ENCODE measurements at places on chromosomes 11 and 22.

DNA sequence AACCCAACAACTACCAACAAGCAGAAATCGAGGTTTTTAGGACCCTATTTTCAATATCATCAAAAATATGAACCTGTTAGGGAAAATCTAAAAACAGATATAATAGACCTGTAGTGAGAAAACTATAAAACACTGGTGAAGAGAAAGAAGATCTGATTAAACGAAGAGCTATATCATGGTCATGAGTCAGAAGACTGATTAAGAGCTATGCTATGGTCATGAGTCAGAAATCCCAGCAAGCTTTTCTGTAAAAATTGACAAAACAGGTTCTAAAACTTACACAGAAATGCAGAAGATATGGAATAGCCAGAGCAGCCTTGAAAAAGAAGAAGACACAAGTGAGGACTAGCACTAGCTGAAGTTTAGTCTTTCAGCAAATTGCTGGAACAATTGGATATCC lies 345.0 kb downstream of the TBC1D22A start:
- DNase-seq = no peak

DNA sequence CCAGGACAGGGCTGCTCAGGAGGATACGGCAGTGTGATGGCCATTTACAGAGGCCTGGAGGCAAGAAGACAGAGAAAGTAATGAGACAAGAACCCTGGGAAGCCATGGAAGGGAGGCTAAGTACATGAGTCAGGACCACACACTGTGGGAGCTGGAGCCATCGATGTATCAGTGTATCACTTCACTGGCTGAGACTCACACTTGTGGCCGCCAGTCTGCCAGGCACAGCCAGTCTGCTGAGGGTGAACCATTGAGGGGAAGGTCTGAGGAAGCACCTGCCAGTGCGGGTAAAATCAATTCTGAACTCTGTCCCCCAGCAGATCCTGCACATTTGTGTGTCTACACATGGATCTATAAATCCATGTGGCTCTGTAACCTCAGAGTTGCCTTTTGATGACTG lies 195.6 kb downstream of the GRIK4 start:
- DNase-seq = no peak

- DNase-seq = peak; percentile 39
These were observed 104.3 kb downstream of the GAB2 start for GRCh38 chr11:78313181-78313795.

GRCh38 chr11:45319077-45319476 lies 32.9 kb upstream of the SYT13 start:
- no peak for DNase-seq

DNA sequence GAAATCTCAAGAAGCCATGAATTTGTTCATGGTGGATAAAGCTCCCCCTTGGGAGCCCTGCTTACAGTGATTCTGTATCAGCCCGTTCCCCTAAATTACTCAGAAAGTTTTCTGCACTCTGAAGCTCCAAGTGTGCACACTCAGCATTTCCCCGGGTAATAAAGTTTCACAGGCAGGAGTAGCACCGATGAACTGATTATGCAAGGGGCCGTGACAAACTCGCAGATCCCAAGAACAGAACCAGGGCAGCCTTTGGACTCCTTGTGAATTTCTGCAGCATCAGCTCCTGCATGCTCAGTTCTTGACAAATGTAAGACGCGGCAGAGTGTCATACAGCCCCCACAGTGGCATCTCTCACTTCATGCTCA lies 73.5 kb downstream of the COMMD9 start:
- DNase-seq = no peak

GRCh38 chr11:88353835-88354496 lies 16.4 kb upstream of the CTSC start:
- no peak for DNase-seq

GRCh38 chr22:41524251-41524661 lies 20.0 kb downstream of the POLR3H start:
- no peak for DNase-seq

- no peak for DNase-seq
These were observed 82.2 kb downstream of the FAM83F start for GRCh38 chr22:40076702-40077645.

- no peak for DNase-seq
These were observed 7.4 kb upstream of the RCE1 start for GRCh38 chr11:66835768-66836405.

- no peak for DNase-seq
These were observed 552.8 kb upstream of the CCDC179 start for GRCh38 chr11:23413057-23413456.

- no peak for DNase-seq
These were observed 371.1 kb upstream of the SYN3 start for GRCh38 chr22:33429281-33429680.

- DNase-seq = no peak
These were observed 20.0 kb downstream of the PPFIA1 start for GRCh38 chr11:70290361-70291065.

DNA sequence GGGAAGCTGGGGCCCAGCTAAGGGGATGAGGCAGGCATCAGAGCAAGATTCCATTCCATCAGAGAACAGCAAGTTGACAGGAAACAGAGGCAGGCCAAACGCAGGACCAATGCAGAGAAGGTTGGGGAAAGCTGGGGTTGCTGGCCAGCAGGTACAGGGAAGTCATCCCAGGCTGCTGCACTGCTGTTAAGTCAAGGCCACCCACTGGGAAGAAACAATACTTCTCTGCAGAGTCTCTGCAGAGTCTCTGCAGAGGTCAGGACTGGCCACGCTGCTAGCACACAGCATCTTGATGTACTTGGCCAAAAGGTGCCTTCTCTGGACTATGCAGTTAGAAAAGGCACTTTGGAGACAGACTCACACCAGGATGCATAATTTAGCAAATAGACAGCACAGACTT lies 68.5 kb upstream of the CSNK2A3 start:
- no peak for DNase-seq

- DNase-seq = peak; percentile 75
These were observed 7.5 kb downstream of the P2RX3 start for GRCh38 chr11:57345555-57346211.

GRCh38 chr11:96147906-96148486 lies 195.0 kb downstream of the MAML2 start:
- no peak for DNase-seq

DNA sequence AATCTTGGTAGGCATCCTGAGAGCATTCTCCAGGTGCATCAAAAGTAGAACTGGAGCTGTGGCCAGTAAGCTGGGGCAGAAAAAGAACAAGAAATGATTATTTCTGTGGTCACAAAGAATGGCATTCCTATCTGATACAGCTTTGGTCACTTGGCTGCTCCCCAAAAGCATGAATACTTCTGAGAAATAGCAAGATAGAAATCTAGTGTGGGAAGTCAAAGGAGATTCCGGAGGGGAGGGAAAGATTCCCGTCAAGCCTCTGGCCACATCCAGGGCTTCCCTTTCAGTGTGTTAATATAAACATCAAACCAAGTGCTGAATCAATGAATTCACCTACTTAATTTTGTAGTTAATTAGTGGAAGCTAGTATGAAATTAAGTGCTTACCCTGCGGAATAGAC lies 1185.4 kb downstream of the LRRC4C start:
- no peak for DNase-seq

DNA sequence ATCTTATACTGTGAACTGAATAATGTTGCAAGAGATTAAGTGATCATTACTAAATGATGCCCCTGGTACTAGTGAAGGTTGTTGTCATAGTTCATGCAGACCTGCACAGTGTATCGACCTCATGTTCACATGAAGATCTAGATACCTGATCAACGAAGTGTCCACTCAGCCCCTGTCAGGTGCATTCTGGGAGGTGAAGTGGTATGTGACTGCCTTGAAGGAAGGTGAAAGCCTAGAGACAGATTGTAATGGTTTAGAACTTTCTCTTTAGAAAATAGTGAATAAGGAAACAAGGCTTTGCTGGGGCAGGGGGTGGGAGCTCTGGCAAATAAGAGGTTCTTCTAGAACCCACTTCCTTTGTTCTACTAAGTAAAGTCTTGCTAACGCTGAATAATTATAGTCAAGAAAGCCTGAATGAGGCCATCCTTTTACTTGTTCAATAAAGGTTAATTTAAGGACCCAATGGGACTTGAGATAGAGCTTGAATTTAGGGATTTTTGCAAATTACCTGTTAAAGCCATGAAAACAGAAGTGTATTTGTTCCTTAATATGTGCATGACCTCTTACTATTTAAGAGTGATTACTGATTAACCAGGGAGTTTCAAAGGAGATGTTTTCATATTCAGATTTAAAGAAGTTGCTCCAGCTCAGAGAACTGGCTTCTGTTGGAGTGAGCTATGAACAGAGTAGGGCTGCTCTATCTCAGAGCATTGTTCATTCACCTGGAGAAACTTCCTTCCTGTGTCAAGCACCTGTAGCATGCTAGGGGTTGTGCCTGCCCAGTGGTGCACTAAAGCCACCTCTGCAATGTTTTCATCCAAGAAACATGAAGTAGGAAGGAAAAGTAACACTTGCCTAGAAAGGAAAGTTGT lies 45.3 kb downstream of the C22orf31 start:
- DNase-seq = no peak

GRCh38 chr22:38177044-38177443 lies 4.6 kb downstream of the PLA2G6 start:
- DNase-seq = no peak

- peak; percentile 29 for DNase-seq
These were observed 69.7 kb upstream of the BMAL1 start for GRCh38 chr11:13207665-13208594.

GRCh38 chr22:38504731-38505540 lies 1.2 kb downstream of the DDX17 start:
- peak; percentile 4 for DNase-seq

GRCh38 chr22:48207919-48208535 lies 1445.6 kb downstream of the TBC1D22A start:
- no peak for DNase-seq

DNA sequence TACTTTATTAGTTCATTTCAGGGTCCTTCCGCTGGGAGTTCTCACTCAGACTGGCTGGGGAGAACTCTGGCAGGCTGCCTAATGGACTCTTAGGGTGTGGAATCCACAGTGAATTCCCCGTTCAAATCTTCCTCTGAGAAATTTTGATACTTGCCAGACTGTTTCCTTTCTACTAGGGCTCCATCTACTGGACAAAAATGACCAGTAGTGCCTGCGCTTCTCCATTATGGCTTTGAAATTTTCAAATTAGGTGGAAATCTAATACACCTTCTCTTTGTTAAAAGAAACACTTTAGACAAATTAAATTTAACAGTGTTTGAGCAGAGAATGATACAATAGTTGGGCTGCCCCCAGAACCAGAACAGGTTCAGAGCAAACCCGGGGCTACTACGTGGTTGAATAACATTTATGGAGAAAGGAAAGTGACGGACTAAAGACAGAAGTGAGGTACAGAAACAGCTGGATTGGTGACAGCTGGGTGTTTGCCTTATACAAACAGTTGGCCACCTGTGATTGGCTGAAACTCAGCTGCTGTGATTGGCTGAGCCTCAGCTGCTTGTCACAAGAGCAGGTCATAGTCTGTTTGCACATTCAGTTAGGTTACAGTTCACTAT lies 52.9 kb upstream of the FDX1 start:
- peak; percentile 88 for DNase-seq

DNA sequence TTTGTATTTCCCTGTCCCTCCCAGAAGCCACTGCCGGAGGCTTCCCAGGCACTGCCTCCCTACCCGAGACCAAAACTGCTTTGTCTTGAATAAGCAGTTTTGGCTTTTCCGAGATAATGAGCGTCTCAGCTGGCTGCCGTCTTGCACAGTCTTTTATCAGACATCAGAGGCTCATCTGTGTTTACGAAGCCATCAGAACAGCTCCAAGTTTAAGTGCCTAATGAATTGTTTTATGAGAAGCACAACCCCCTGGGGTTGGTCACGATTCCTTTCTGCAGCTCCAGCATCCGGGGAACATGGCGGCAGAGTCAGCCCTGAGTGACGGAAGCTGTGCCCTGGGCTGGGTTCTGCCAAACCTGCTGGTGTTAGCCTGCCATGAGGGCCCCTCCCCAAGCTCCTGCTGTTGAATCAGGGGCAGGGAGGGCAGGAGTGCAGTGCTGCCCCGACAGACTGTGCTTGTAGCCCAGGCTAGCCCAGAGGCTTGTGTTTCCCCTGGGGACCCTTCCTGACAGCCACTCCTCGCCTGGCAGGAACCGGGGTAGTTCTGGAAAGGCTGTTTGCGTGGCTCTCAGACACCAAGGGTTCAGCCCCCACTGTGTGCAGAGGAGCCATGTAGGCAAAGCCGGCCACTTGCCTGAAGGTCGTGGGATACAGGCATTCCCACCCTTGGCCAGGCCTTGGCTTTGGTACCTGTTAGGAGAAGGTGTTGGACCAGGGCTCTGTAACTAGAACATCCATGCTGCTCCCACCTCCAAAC lies 96.1 kb downstream of the MORC2 start:
- no peak for DNase-seq

Data from NCI-H2081 (cell line).